Ammon's horn (tissue), 1 donor: ENCODE measurements at places on chromosomes 5 and 9.

DNA sequence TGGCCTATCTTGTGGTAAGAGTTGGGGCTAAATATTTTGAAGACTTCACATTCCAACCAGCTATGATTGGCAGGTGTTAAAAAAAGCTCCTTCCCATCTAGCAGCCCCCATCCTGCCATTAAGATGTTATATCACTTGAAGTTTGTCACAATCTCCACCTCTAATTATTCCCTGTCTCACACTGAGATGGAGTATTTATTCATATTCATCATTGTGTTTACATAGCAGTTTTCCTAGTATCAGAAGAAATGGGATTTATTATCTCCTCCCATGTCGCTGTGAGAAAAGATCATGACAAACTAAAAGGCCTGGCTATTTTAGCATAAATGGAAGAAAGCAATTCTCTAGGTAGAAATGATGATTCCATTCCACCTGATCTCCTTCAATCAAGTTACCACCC, 653.6 kb downstream of the GABRG2 start:
- no peak for DNase-seq

DNA sequence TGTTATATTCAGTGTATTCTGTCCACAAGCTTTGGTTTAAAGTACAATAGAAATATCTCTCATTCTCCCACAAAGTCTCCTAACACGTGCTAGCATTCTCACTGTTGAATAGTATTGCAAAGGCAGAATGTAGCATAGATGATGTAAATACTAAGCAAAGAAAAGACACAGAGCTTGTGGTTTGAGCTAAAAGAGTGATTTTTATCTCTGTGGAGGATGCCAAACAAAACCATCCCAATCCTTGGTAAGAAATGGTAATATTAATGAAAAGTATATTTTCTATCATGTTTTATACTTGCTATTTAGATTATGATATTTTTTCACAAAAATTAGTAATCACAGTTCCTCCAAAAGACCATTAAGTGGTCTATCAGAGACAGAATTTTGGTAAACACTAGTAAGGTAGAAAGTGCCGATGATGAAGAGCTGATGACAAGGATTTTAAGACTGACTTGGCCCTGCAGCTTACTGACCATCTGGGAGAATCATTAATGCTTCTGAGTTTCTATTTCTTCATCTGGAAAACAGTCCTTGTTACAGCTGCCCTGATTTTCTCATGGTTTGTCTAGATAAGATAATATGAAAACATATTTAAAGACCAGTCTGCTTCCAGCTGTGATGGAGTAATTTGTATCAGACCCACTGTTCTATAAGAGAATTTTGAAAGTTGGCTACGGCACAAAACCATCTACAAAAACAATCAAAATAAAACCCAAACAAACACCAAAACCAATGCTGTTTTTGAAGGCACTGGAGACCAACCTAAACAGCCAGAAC, 510.2 kb downstream of the SPATA31D1 start:
- no peak for DNase-seq

- no peak for DNase-seq
Measured at GRCh38 chr5:93567424-93567823, 13.6 kb downstream of the NR2F1-AS1 start.

- peak; percentile 84 for DNase-seq
Measured at GRCh38 chr5:72015103-72015548, 92.1 kb upstream of the MAP1B start.

DNA sequence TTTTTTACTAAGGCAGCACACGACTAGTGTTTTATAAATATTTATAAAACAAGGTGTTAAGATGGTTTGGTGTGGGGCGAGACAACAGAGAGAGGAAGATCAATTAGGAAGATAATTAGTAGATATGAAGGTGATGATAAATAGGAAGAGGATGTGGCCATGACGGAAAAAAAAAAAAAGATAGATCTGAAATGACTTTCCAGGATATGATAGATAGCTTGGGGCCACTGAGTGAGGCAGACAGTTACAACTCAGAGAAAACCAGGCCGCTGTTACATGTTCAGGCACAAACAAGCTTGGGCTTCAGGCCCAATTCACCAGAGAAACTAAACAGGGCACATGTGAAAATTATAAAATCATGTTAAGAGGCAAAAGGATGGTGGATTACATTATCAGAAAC, 43.2 kb downstream of the KIAA0825 start:
- no peak for DNase-seq

DNA sequence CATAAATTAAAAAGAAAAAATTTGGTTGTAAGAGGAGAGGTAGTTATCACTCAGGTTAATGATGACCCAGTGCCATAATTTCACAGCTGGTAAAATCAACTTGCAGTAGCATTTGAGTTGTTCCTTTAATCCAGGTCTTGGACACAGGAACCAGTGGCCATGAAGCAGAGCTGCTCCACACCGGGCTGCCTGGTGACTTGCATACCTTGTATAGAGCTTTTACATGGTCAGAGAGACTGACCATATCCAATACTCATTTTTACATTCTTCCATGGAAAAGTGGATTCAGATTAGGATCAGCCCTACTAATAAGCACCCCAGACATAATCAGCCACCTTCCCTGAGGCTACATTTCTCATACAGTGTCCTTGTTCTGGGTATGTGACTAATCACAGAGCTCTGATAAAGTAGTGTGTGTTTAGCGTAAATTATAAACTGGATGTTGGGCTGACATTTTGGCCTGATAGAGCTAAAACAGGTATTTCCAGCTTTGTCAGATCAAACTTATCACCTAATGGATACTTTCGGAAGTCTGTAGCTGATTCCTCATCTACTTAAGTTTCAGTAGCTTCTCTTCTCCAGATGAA, 77.0 kb upstream of the ZSWIM6 start:
- DNase-seq: no peak

DNA sequence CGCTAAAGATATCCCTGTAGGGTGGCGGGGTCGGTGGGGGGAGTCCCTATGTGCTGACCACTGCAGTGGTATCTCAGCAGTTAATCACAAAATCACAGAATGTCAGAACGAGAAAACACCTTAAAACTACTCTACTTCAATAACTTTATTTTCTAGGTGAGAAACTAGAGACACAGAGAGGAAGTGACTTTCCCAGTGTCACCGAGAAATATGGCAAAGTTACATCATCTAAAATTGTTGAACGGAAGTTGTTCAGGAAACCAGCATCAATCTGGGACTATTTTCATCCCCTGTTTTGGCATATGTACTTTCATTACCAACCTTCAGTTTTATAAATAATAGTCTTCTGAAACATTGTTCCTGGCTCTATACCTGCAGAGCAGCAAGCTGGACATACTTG, 384.0 kb downstream of the SPOCK1 start:
- DNase-seq: no peak

DNA sequence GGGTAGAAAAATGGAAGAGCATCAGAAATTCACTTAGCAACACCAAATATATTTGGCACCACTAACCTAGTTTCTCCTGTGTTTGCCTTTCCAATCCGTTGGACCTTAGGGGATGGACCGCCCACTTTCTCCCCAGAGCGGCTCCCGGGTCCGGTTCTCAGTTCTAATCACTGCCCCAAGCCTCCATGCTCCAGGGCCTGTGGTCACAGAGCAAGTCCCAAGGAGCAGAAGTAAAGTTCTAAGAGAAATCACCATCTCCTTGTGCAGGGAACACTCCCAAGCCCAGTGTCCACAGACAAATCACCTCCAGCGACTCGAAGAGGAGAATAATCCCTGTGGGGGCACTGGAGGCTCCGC, 728 bp upstream of the SLC1A1 start:
- no peak for DNase-seq

GRCh38 chr9:127580879-127581475, 31.1 kb upstream of the STXBP1 start:
- DNase-seq: no peak

GRCh38 chr9:134987376-134987775, 69.7 kb upstream of the FCN1 start:
- DNase-seq: no peak

GRCh38 chr9:28648723-28649122, 1075.4 kb upstream of the C9orf72 start:
- no peak for DNase-seq

DNA sequence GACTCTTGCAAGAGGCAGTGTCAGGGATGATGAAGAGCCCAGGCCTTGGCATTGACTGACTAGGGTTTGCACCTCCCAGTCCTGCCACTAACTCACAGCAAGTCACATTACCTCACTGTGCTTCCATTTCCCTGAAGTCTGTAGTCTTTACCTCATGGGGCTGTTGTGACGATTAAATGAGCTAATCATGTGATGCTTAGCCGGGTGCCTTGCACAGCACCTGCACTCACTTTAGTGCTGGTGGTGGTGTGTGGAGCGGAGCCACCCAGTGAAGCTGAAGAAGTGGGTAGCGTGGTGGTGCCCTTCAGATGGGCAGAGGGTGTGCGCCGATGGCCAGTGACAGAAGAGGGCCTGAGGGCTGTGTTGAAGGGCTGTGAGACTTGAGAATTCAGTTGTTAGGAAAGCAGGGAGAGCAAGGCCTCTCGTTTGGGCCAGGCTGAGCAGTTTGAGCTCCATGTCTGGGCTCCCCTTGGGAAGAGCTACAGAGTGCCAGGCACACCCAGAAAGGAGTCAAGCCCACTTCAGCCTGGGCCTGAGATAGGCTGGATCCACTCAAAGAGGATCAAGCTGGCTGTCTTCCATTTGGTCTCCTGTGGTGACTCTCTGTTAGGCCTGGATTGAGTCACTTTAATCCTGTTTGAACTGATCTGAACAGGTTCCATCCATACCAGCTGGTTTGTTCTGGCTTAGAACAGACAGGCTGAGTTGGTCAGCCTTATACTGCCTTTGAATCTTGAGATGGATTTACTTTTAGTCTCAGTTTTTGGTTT, 42.5 kb downstream of the RALGPS1 start:
- no peak for DNase-seq

GRCh38 chr9:89445801-89446251, 52.1 kb downstream of the SEMA4D start:
- no peak for DNase-seq

DNA sequence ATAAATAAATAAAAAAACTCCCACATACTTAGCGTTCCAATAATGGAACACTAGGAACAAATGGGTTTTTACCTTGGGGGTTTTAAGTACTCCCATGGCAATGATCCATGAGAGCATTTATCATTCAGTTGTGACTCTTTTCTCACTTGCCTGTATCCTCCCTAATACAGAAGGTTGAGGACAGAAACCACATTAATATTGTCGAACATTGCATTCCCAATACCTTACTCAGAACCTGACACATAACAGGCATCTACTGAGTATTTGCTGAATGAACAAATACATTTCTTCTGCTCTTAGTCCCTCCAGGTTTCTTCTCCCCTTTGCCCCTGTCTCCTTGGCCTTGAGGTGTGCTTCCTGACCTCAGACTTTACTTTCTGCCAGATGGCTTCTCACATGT, 175.9 kb downstream of the CEMIP2 start:
- DNase-seq: no peak

GRCh38 chr5:111792471-111793058, 35.6 kb upstream of the NREP start:
- no peak for DNase-seq

GRCh38 chr5:10655161-10655971, 91.5 kb downstream of the ANKRD33B start:
- DNase-seq: no peak

DNA sequence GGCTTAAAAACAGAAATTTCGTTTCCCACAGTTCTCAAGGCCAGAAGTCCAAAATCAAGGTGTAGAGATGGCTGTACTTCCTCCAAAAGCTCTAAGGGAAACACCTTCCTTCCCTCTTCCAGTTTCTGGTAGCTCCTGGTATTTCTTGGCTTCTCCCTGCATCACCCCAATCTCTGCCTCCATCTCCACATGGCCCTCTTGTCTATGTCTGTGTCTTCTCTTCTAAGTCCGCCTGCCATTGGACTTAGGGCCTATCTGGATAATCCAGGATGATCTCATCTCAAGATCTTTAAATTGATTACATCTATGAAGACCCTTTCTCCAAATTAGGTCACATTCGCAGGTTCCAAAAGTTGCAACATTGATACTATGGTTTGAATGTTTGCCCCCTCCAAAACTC, 105.6 kb downstream of the ATPSCKMT start:
- no peak for DNase-seq

GRCh38 chr9:113600023-113600823, 136.7 kb downstream of the RGS3 start:
- no peak for DNase-seq

DNA sequence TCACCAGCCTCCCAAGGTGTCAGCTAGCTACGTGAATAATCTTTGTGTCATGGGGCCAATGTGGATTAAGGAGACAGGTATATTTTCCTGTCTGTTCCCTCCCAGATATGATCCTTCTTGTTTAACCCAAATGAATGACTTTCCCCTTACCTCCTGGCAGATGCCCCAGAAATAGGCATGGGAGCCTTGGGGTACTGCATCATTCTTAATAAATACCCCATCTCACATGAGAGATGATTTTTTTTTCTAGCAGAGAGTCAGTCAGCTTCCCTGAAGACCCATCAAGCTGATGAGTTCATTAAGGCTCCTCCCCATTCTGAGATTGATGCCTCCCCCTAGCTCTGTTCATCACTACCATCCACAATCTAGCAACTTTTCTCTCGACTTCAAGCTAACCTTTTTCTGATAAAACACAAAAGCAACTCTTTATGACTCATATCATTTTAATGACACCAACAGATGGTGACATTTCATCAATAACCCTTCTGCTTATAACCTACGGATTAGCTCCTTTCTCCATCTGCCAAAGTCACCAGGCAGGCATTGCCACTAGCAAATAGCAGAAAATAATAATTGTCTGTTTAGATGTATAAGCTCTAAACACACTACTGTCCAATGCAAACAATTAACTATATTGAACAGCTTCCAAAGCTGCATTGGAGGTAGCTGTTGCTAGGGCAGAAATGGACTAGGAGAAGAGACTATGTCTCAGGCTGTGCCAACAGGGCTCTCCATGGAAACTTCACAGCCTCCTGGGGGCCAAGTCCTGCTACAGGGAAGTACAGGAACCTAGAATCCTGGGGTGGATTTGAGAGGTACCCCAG, 143.7 kb downstream of the ACER2 start:
- DNase-seq: peak; percentile 56

GRCh38 chr5:1011226-1011631, 2.6 kb downstream of the NKD2 start:
- no peak for DNase-seq

DNA sequence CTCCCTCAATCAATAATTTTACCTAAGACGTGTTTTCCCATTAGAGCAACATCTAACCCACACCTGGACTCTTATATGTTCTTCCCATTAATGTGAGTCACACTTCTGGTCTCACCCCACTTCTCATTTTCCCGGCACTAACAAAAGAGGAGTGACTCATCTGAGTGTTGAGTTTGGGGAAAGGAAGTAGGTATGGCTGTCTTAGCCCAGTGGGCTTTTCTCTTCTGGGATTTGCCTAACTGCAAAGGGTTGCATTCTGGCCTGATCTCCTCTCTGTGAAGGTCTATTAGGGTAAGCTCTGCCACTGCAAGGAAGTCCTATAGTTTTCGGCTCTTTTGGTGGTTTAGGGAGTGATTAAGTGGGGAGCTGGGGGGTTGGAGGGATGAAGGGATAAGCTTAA, 195.6 kb downstream of the KIAA0825 start:
- no peak for DNase-seq

- DNase-seq: no peak
Measured at GRCh38 chr5:78589923-78590322, 58.6 kb downstream of the LHFPL2 start.
